Amniotic stem cell (primary cell): ENCODE measurements at places on chromosomes 16 and 17.
A peak's percentile ranks its signal among the peaks of the same experiment; 100 is the strongest.

DNA sequence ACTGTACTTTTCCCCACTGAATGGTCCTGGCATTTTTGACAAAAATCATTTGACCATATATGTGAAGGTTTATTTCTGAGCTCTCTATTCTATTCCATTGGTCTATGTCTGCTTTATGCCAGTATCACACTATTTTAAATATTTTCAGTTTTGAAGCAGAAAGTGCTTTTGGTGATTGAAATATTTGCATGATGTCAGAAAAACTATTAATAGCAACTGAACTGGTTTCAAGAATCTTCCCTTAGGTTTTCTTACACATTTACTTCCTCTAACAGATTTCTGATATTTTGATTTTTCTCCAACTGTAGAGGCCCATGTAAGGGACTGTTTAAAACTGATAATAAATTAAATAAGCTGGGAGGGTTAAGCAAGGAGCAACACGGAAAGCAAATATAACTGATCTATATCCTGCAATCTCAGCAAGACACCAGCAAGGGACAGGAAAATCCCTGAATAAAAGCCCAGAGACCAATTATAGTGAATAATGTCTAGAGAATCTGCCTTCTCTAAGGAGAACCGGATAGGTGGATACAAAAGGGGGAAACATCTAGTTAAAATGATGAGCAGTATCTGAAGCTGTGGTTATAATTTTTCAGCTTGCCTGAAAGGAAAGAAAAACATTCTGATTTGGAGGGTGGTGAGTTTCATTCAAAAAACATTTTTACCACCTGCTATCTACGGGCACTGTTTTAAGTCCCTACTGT lies 80.9 kb upstream of the STAC2 start:
- peak; percentile 7 for DNase-seq

DNA sequence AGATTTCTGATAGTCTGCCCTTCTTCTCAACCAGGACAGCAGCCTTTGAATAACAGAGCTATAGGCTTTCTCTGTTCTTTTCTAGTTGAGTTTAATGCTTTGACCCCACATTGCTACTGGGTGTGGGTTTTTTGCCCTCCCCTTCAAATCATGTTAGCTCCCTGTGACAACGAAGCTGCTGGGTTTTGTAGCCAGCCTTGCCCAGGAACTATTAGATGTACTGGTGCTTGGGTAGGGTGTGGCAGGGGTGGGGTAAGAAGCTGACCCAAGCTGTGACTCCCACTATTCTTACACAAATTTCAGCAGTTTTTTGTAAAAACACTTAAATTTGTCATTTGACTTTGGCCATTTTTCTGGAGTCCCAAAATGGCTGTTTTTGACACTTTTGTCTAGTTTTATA lies 69.7 kb downstream of the NLK start:
- no peak for DNase-seq

DNA sequence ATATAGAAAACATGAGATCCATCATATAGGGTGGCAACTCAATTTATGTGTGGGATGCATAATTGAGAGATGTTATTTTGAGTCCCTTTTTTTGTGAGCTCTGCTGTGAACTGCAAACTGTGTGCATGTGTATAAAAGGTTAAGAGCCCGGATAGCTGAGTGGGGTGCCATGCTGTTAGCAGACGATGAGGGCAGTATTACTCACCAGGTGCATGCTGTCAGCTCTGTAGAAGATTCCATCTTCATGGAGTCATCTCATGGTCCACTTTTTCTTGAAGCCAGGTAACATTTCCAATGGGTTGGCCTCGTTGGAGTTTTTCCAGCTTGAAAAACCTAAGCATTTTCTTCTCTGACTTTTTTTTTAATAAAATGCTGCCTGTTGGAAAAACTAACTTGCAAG lies 43.0 kb upstream of the RHBDL3 start:
- no peak for DNase-seq

DNA sequence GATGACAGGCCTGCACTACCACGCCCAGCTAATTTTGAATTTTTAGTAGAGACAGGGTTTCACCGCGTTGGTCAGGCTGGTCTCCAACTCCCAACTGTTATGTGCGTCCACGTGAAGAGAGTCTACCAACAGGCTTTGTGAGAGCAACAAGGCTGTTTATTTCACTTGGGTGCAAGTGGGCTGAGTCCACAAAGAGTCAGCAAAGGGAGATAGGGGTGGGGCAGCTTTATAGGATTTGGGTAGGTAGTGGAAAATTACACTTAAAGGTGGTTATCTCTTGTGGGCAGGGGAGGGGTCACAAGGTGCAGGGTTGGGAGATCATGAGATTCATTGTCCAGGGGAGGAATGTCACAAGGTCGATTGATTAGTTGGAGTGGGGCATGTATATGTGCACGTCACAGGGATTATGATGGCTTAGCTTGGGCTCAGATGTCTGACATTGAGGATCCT lies 111.6 kb downstream of the GOSR1 start:
- no peak for DNase-seq

GRCh38 chr16:67959536-67960329 lies 8.7 kb downstream of the SLC12A4 start:
- peak; percentile 30 for DNase-seq

GRCh38 chr17:3502466-3502865 lies 26.7 kb downstream of the ASPA start:
- DNase-seq = no peak
